Stimulated activated CD4-positive, alpha-beta T cell treated with anti-CD3 and anti-CD28 coated beads, Interleukin-2, amount 100 ng/mL, for 4 hours (primary cell): ENCODE measurements at places on chromosomes 16 and 17.

GRCh38 chr17:44416558-44417289 is 27.3 kb upstream of the ITGA2B start:
- no peak for DNase-seq

GRCh38 chr16:85585711-85586110 is 27.4 kb upstream of the GSE1 start:
- DNase-seq = no peak

- DNase-seq = no peak
These were observed 400.9 kb downstream of the SLC39A11 start for GRCh38 chr17:72691586-72691985.

DNA sequence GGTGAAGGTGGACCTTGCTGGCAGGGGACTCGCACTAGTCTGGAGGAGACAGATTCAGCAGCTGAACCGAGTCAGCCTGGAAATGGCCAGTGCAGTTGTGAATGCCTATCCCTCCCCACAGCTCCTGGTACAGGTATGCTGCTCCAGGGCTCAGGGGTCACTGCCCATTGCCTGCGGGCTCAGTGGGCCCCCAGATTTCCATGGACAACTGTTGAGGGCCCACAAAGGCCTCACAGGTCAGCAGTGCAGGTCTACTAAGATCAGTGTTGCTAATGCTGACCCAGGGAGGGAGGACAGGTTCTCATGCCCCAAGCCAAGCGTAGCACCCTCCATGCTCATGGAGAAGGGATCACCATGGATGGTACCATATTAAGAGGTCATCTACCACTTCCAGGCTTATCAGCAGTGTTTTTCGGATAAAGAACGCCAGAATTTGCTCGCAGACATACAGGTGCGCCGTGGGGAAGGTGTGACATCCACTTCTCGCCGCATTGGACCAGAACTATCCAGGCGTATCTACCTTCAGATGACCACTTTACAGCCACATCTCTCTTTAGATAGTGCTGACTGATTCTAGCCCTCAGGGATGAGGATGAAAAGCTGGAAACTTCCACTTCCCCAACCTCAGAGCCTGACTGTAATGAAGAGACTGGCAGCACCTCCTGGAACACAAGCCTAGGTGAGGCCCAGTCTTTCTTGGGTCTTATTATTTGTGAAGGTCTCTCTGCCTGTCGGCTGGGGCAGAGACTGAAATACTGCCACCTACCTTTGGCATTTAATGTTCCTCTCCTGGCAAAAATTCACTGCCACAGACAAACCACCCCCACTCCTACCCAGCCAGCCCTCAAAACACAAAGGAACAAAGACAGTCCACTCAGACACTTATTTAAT is 7.6 kb downstream of the EME1 start:
- DNase-seq = no peak

DNA sequence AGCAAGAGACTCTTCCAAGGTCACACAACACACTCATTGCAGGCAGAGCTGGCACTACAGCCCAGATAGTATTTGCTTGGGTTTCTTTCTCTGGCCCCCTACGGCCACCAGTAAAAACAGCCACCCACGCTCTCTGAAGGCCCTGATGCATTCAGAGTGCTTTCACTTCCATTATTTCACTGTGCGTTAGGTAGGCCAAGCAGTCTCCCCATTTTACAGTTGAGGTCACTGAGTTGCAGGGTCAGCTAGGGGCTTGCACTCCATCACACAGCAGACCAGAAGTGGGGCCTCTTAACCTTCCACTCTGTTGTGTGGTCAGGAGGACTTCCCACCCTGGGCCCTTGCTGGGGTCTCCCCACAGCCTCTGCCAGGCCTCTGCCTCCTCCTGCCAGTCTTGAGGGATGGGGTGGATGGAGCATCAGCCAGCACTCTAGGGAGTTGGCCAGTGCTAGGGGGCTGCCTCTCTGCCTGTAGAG is 2.5 kb downstream of the TBX21 start:
- DNase-seq = no peak

GRCh38 chr16:14050291-14051027 is 20.7 kb upstream of the MRTFB start:
- no peak for DNase-seq

GRCh38 chr17:74937064-74938051 is 1.7 kb downstream of the OTOP3 start:
- no peak for DNase-seq

- no peak for DNase-seq
These were observed 167.8 kb upstream of the CACNG5 start for GRCh38 chr17:66667090-66667489.

DNA sequence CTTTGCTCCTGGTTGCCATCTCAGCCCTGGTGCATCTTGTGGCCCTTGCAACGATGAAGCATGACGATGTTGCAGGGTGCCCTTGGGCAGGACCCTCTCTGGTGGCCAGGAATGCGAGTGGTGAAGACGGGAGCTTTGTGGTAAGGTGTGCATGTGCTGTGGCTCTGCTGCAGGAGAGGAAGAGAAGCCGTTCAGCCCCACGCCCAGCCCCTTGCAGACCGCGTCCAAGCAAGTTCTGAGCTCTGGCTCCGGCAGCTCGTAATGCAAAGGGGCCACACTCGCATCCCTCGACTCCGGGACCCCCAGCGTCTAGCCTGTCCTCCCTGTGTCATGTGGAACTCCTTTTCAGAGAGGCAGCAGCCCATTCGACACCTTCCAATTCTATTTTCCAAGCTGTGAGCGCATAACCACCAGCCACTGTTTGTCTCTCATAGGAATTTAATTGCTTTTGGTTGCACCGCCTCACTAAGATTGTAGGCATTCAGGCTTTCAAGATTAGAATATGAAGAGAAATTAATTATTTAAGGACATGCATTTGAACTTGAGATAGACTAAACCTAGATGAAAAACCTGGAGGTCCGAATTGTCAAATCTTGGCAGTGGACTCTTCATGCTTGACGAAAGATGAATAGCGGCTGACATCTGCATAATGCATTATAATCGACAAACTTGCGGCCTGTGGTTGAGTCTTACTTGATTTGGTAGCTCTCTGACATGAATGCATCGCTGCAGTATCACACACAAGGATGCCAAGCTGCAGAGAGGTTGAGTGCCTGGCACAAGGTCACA is 21.1 kb upstream of the KCNG4 start:
- no peak for DNase-seq

DNA sequence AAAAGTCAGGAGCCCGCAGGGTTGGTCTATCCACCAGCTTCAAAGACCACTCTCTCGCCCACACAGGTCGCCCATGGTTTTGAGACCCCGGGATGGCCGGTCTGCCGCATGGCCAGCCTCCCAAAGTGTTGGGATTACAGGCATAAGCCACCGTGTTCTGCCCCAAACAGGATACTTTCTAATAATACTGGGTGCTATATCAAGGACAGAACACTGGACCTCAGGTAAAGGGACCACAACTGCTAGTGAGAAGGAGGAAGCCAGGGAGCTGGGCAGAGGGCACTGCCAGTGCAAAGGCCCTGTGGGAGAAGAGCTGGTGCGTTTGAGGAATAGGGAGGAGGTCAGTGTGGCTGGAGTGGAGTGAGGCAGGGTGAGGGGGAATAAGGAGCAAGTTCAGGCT is 34.1 kb downstream of the IL21R start:
- no peak for DNase-seq

GRCh38 chr17:9080296-9080914 is 59.1 kb downstream of the NTN1 start:
- no peak for DNase-seq
